ENCODE measurements at places on chromosomes 4 and X.

GRCh38 chr4:166078955-166079354, 205.9 kb downstream of the TLL1 start:
- H3K36me3 ChIP-seq = no peaks in the 10 kb centered on the region
- no peak overlapping the region for H3K27ac ChIP-seq
- no peak overlapping the region for H3K4me3 ChIP-seq
- DNase-seq = peak; percentile 11

DNA sequence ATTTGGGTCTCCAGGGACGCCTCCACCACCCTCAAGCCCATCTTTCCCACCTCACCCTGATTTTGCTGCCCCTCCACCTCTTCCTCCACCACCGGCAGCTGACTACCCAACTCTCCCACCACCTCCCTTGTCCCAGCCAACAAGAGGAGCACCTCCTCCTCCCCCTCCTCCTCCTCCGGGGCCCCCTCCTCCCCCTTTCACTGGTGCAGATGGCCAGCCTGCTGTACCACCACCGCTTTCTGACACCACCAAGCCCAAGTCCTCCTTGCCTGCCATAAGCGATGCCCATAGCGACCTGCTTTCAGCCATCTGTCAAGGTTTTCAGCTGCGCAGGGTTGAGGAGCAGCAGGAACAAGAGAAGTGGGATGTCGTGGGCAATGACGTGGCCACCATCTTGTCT, 32.4 kb upstream of the ZNF81 start:
- no peaks in the 10 kb centered on the region for H3K4me1 ChIP-seq
- H3K36me3 ChIP-seq = no peaks in the 10 kb centered on the region
- no peak overlapping the region for H3K27ac ChIP-seq
- H3K4me3 ChIP-seq = no peak overlapping the region

DNA sequence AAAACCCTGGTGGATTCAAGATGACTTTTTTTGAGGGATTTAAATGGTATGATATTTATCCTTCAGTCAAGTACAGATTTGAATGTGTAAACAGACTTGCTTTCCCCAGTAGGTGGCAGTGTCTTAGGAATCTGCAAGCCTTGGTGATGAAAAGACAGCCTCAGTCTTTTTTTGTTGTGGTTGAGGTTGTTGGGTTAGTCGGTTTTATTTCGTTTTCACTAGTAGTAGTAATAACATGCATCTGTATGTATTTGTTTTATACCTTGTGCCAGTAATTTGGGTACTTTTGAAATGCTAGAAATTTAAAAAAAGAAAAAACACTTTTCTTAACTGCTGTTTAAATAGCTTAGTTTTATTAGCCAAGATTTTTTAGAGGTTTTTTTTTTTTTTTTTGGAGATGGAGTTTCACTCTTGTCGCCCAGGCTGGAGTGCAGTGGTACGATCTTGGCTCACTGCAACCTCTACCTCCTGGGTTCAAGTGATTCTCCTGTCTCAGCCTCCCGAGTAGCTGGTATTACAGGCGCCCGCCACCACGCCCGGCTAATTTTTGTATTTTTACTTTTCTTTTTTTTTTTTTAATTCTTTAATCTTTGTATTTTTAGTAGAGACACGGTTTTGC, 39.2 kb downstream of the COPS4 start:
- no peaks in the 10 kb centered on the region for H3K27me3 ChIP-seq
- peak; percentile 82 for DNase-seq
- peaks cover 43% of the 10 kb centered on the region for H3K36me3 ChIP-seq
- peaks cover 4% of the 10 kb centered on the region for H3K4me1 ChIP-seq
- no peak overlapping the region for H3K27ac ChIP-seq

DNA sequence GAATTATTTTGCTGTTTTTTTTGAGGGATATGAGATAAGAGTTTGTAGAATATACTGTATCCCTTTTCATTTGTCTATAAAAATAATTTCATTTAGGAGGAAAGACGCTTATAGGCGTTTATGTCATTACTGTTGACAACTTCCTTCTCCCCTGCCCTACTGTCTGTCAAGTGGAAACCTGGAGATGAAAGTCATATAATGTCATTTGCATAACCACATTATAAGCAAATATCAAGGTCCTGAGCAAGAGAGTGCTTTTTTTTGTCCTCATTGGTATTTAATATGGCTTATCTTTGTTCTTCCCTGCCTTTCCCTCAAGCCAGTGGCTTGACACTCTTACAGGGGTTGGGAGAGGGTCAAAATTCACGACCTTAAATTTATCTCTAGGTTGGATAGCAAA, 55.8 kb downstream of the LRP2BP start:
- no peak for DNase-seq
- no peaks in the 10 kb centered on the region for H3K27me3 ChIP-seq
- H3K4me1 ChIP-seq = peaks cover 5% of the 10 kb centered on the region
- no peak overlapping the region for H3K4me3 ChIP-seq

- no peak overlapping the region for H3K4me3 ChIP-seq
- H3K27ac ChIP-seq = no peak overlapping the region
- H3K27me3 ChIP-seq = no peaks in the 10 kb centered on the region
- H3K4me1 ChIP-seq = no peaks in the 10 kb centered on the region
- peak; percentile 78 for DNase-seq
Measured at GRCh38 chr4:30380404-30380998, 339.7 kb upstream of the PCDH7 start.

DNA sequence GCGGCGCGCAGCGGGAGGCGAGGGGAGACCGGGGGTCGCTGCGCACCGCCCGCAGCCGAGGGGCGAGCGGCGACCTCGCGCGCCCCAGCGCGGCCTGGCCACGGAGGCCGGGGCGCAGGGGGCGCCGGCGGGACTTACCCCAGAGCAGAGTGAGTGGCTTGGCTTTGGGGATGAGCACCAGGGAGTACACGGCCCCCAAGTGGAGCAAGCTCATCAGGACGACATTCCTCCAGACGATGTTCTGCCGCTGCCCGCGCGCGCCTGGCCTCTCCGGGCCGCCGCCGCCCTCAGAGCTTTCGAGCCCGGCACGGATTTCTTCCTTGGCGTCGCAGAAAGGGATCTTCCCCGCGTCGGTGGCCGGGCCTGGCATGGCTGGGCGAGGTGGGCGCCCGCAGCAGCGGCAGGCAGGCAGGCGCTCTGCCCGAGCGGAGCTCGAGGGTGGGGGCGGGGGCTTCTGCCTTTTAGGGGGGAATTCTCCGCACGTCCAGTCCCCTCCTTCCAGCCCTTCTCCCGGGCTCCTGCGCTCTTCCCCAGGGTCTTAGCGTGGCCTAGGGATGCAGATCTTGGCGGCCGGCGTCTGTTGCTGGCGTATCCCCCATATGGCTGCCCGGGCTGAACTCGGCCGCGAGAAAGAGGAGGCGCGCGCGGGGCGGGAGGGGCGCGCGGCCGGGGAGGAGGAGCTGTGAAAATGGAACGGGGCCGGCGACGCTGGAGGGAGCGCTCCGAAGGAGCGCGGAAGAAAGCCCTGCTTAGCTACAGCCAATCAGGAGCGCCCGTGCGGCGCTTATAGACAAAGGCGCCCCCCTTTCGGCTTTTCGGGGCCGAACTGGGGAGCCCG, at the start of gene SCD5:
Gene SCD5, minus strand, starts transcription at position 629 of the 838 bp plus-strand sequence. Its CDS starts 259 bp downstream, at position 370.
- no peaks in the 10 kb centered on the region for H3K27me3 ChIP-seq
- H3K27ac ChIP-seq = no peak within 1 kb of the TSS
- DNase-seq = peak; percentile 80
- peaks cover 12% of the 10 kb centered on the region for H3K4me1 ChIP-seq

GRCh38 chr4:1806596-1807331, 13.7 kb downstream of the FGFR3 start:
- peaks cover 2% of the 10 kb centered on the region for H3K4me1 ChIP-seq
- no peak overlapping the region for H3K4me3 ChIP-seq
- no peak overlapping the region for H3K27ac ChIP-seq
- H3K27me3 ChIP-seq = no peaks in the 10 kb centered on the region
- H3K36me3 ChIP-seq = peaks cover 24% of the 10 kb centered on the region

GRCh38 chr4:101018836-101019235, 328.5 kb downstream of the PPP3CA start:
- no peak overlapping the region for H3K27ac ChIP-seq
- H3K36me3 ChIP-seq = no peaks in the 10 kb centered on the region
- no peaks in the 10 kb centered on the region for H3K27me3 ChIP-seq

DNA sequence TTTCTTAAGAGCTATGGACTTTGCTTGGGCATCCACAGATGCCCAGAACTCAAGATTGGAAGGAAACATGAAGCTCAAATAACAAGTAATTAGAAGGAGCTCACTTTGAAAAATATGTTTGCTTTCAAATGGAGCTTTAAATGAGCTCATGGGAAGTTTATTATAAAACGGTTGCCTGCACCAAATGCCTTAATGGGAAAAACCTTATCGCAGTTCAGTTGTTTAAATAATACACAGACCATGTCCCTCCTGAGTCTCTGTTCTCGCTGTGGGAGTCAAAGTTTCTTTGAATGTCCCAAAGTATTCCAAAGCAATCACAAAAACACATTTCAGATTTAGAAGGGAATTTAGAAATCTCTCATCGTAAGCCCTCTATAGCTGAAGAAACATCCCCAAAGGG, 31.6 kb upstream of the STIM2 start:
- H3K27me3 ChIP-seq = no peaks in the 10 kb centered on the region
- no peaks in the 10 kb centered on the region for H3K36me3 ChIP-seq
- no peak for DNase-seq
- H3K4me3 ChIP-seq = no peak overlapping the region
- peaks cover 4% of the 10 kb centered on the region for H3K4me1 ChIP-seq

- no peaks in the 10 kb centered on the region for H3K27me3 ChIP-seq
- no peaks in the 10 kb centered on the region for H3K36me3 ChIP-seq
- peak; percentile 35 for DNase-seq
- no peak overlapping the region for H3K27ac ChIP-seq
- H3K4me3 ChIP-seq = no peak overlapping the region
Measured at GRCh38 chrX:51860679-51861078, 32.7 kb upstream of the MAGED1 start.

DNA sequence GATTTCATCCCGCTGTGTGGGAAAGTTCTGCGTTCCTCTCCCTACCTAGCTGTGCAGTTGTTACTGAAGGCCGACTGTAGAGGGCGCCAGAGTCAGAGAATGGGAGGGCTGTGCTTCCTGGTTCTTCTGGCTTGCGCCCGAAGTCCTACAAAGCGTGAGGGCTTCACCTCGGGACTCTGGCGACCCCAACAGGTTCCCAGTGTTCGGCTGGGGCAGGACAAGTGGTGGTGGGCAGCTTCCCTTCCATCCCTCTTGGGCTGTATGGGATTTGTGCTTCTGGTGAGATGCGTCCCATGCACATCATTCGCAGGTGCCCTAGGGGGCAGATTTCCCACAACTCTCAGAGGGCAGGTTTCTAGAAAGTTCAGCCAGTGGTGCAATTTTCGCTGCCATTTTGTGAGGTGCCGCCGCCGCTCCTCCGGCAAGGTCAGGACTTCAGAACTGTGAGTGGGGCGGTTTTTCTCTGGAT, 27.3 kb downstream of the CT45A1 start:
- H3K4me3 ChIP-seq = no peak overlapping the region
- H3K36me3 ChIP-seq = no peaks in the 10 kb centered on the region
- no peaks in the 10 kb centered on the region for H3K27me3 ChIP-seq
- no peak overlapping the region for H3K27ac ChIP-seq

GRCh38 chrX:56986138-56986537, 9.2 kb downstream of the SPIN3 start:
- H3K36me3 ChIP-seq = peaks cover 43% of the 10 kb centered on the region
- DNase-seq = no peak
- no peaks in the 10 kb centered on the region for H3K4me1 ChIP-seq
- no peak overlapping the region for H3K4me3 ChIP-seq
- no peak overlapping the region for H3K27ac ChIP-seq
- no peaks in the 10 kb centered on the region for H3K27me3 ChIP-seq

- no peaks in the 10 kb centered on the region for H3K4me1 ChIP-seq
- no peaks in the 10 kb centered on the region for H3K27me3 ChIP-seq
- no peaks in the 10 kb centered on the region for H3K36me3 ChIP-seq
- H3K27ac ChIP-seq = no peak overlapping the region
- DNase-seq = no peak
- H3K4me3 ChIP-seq = no peak overlapping the region
Measured at GRCh38 chr4:24935856-24936255, 23.0 kb upstream of the CCDC149 start.

- no peak for DNase-seq
- H3K27me3 ChIP-seq = no peaks in the 10 kb centered on the region
- no peaks in the 10 kb centered on the region for H3K36me3 ChIP-seq
- H3K4me3 ChIP-seq = no peak overlapping the region
- peaks cover 20% of the 10 kb centered on the region for H3K4me1 ChIP-seq
Measured at GRCh38 chr4:140255927-140256326, 101.9 kb upstream of the MAML3 start.

DNA sequence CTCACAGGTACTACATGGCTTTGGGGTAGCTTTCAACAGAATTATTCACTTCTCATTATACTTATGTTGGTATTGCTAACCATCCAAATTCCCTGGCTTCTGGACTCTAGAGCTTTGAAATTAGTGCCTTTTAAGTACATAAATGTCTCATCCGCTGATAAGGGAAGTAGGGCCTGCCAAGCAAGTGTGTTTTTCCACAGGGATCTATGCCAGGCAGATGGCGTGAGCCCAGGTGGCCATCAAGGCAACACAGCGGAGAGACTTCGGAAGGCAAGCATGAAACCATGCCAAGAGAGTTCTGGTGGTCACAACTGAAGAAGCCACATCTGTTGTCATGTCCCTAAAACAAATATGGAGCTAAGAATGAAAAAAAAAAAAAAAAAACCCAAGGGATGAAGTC, 503.1 kb upstream of the LCORL start:
- no peaks in the 10 kb centered on the region for H3K27me3 ChIP-seq
- H3K4me1 ChIP-seq = no peaks in the 10 kb centered on the region
- no peak for DNase-seq
- H3K27ac ChIP-seq = no peak overlapping the region
- no peaks in the 10 kb centered on the region for H3K36me3 ChIP-seq

DNA sequence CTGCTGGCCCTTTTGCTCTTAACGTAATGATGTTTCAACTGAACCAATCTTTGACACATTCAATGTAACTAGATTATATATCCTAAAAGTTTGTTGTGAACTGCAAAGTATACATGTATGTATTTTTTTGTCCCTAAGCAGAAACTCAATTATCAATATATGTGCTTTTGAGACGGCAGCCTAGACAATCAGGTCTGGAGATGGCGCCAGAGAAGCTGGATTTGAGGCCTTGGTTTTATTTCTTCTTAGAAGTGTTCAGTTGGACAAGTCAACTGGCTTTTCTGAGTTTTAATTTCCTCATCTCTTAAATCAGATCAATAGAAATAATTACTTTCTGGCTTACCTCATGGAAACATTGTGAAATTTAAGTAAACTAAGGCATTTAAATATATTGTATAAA, 62.5 kb downstream of the DCAF8L1 start:
- no peaks in the 10 kb centered on the region for H3K27me3 ChIP-seq
- no peak overlapping the region for H3K27ac ChIP-seq
- H3K4me3 ChIP-seq = no peak overlapping the region
- peak; percentile 9 for DNase-seq
- no peaks in the 10 kb centered on the region for H3K4me1 ChIP-seq

DNA sequence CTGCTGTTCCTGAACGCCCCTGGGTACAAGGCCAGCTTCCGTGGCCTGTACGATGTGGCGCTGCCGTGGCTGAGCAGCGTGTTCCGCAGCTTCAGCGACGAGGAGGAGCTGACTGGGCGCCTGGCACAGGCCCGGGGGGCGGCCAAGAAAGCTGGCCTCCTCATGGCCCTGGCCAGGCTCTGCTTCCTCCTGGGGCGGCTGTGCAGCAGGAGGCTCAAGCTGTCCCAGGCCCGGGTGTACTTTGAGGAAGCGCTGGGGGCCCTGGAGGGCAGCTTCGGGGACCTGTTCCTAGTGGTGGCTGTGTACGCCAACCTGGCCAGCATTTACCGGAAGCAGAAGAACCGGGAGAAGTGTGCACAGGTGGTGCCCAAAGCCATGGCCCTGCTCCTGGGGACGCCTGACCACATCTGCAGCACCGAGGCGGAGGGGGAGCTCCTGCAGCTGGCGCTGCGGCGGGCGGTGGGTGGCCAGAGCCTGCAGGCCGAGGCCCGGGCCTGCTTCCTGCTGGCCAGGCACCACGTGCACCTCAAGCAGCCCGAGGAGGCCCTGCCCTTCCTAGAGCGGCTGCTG, 28.2 kb downstream of the SH3TC1 start:
- peaks cover 11% of the 10 kb centered on the region for H3K27me3 ChIP-seq
- peaks cover 38% of the 10 kb centered on the region for H3K4me1 ChIP-seq
- H3K4me3 ChIP-seq = no peak overlapping the region
- no peak for DNase-seq
- peaks cover 19% of the 10 kb centered on the region for H3K36me3 ChIP-seq

Measured in mesenchymal stem cell (in vitro differentiated cells and primary cell).